Epithelial cell of proximal tubule (primary cell): ENCODE measurements at places on chromosomes 2 and 18. TPM values are rescaled to one million over a fixed set of nuclear protein-coding genes. Genes with fewer than 3 reads are reported as not detected.
A peak's percentile ranks its signal among the peaks of the same experiment; 100 is the strongest.

DNA sequence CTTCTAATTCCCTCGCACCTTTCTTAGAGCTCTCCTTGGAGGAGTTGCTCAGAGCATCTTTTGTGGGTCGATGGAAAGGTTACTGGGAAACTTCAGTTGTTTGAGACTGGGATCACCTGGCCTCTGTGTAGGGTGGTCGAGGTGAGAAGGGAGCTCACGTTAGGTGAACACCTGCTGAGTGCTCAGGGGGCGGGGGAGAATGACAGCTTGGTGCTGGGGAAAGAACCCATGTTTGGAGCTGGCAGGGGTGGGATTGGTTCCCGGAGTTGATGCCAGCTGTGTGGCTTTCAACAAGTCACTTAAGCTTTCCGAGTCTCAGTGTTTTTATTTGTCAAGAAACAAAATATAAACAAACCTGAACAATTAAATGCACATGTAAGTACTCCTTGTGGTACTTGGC, 122.3 kb downstream of the GLI2 start:
- DNase-seq = no peak

Gene IL1RL1
- 0.58 and 4.7 TPM in 2 replicates for total RNA-seq

- DNase-seq = no peak
Measured at GRCh38 chr18:57188851-57189557, 42.1 kb downstream of the BOD1L2 start.

DNA sequence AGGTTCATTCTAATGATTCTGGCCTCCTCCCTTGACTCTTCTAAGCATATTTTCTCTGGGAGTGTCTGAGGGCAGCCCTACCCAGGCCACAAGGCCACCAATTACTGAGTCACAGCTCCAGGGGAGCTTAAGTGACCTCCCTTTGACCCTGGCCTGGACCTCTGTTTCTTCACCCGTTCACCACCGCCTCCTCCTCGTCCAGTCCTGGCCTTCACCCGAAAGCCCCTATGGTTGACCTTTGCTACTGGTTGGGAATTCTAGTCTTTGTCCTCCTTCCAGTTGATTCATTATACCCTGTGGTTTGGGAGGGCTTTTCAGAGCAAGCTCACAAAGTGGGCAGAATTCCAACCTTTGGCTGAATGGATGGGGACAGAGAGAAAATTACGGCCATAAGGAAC, 72.6 kb downstream of the NRP2 start:
- DNase-seq = no peak

GRCh38 chr18:13323186-13323585, 104.6 kb downstream of the LDLRAD4 start:
- DNase-seq = no peak

GRCh38 chr2:190545555-190546385, 11.2 kb upstream of the NEMP2 start:
- DNase-seq = no peak

DNA sequence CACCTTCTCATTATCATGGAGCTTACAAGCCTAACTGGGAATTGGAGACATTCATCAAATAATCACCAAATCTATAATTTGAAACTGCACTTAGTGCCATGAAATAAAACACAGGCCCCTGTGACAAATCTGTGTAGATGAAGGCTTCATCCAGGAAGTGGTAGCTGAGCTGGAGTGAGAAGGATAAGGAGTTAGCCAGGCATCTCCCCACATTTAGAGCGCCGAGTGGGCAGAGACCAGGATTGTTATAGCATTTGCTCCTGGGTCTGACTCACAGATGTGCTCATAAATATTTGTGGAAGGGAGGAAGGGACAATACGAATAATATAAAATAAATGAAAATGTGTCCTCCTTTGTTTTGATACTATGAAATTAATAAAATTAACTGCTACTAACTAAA, 2.5 kb upstream of the MAT2A start:
- DNase-seq = no peak

GRCh38 chr2:239540174-239540573, 139.4 kb upstream of the HDAC4 start:
- no peak for DNase-seq

Gene POTEI
- not detected in 2 replicates for total RNA-seq

DNA sequence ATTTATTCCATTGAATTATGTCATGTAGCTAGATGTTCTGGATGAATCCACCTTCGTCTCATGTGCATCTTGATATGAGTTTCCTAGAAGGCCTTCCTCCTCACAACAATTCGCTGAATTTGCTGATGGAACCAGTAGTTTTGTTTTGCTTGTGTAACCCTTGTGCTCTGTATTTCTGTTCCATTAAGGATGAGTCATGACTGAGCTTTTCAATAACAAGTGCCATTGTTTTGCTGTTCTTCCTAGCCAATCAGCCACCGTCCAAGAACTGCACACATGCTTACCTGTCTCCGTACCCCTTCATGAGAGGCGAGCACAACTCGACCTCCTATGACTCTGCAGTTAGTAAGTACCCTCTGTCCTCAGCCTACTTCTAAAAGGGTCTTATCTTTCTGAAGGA, 2.3 kb downstream of the TMEM182 start:
- DNase-seq = no peak

DNA sequence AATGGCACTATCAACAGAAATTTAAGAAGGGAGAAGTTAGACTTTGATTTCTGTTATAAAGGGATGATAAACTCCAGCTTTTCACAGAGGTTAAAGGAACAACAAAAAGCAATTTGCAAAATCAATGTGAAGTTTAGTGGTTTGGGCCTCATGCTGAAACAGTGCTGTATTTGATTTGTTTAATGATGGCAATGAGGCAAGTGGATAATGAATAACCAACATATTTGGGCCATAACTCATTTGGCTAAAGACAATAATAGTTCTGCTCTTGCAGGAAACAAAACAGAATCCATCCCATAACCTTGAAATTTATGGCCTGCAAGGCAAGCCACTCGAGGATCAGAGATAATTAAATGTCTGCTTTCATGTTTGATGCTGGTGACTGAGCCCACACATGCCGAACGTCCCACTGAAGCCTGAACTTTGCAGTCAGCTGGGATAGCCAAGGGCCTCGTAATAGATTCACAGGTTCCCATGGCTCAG, 56.5 kb downstream of the TPGS2 start:
- DNase-seq = peak; percentile 25

- no peak for DNase-seq
Measured at GRCh38 chr2:173997269-173997668, 32.1 kb upstream of the SP3 start.

DNA sequence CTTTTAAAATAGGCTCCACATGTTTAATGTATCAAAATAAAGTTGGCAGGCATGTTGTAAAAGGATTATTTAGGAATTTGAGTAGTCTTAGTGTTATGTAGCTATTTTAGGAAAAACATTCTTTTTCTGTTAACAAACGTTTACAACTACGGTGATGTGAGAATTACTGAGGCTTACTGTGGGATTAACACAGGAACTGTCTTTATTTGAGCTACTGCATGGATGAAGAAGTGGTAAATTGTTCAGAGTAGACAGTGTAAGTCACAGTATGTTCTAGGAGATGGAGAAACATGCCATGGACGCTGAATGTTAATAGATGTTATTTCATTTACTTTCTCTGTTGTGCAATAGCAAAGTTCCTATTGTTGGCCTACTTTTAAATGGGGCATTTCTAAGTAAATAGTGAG, 1.6 kb downstream of the PPM1B start:
- DNase-seq = no peak

GRCh38 chr2:211495339-211495738, 938.9 kb downstream of the CPS1 start:
- DNase-seq = no peak

Gene CYBRD1
- total RNA-seq = 2.5 and 5.1 TPM in 2 replicates

Gene ASXL3
- total RNA-seq = under 0.01 and 0.23 TPM in 2 replicates

Gene ANO7
- 1.2 and 2.8 TPM in 2 replicates for total RNA-seq

GRCh38 chr2:33321236-33321771, 155.1 kb upstream of the RASGRP3 start:
- DNase-seq = no peak

Gene UCN
- not detected in 2 replicates for total RNA-seq

GRCh38 chr2:12588986-12589385, 127.8 kb upstream of the TRIB2 start:
- DNase-seq = no peak

DNA sequence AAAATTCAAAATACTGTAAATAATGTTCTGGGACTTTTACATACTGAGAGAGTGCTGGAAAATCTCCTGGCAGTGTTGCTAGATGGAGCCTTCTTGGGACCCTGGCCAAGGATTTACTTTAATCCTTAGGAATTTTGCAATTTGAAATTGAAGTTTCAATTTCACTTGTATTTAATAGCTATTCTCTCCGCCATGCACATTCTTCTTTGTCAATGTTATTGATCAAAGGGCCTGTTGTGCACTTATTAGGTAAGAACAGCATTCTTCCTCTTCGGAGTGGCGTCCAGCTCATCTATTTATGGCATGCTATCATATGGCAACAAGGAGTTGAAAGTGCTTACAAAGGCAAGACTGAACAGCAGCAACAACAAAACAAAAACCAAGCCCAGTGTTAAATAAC, 40.1 kb upstream of the SOS1 start:
- DNase-seq = no peak

DNA sequence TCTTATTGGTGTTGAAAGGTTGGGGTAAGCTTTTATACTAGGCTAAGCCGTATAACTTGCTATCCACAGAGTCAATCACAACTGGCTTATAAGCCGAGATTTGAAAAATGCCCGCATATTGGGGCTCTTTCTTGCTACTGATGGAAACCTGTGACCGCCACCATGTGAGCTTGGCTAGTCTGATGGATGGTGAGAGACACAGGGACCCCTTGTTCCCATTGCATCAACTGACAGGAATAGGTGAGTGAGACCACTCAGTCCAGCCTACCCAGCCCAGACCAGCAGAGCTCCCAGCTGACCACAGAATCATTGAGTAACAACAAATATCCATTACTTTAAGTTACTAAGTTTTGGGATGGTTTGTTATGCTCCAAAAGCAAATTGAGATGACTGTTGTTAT, 676.4 kb upstream of the HS6ST1 start:
- no peak for DNase-seq

Gene LRATD1
- total RNA-seq = 14.1 and 14.2 TPM in 2 replicates

Gene REG3A
- total RNA-seq = not detected in 2 replicates
